ENCODE measurements at places on chromosomes 16 and 17.

- DNase-seq = no peak
Observed at GRCh38 chr16:56869513-56870275, 4.7 kb downstream of the SLC12A3 start.

GRCh38 chr16:84356591-84357116, 11.7 kb upstream of the ATP2C2 start:
- no peak for DNase-seq

GRCh38 chr17:14498812-14499211, 197.9 kb downstream of the HS3ST3B1 start:
- no peak for DNase-seq

GRCh38 chr17:16491131-16491702, 776 bp downstream of the LRRC75A start:
- DNase-seq = no peak

DNA sequence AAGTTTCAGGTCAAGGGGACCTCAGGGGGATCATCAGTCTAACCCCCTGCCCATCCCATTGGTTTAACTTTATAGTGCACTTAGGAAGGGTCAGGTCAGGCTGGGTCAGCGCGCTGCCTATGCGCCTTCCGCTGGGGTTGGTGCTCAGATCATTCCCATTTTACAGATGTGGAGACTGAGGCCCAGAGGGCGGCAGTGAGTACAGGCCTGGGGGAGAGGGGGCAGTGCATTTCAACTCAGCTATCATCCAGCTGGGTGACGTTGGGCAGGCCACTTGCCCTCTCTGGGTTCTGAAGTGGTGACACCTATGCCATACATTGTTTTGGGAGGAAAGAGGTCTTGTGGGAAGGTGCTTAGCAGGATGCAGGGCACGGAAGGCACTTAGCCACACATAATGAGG, 127.8 kb upstream of the CDC42EP4 start:
- DNase-seq = no peak

DNA sequence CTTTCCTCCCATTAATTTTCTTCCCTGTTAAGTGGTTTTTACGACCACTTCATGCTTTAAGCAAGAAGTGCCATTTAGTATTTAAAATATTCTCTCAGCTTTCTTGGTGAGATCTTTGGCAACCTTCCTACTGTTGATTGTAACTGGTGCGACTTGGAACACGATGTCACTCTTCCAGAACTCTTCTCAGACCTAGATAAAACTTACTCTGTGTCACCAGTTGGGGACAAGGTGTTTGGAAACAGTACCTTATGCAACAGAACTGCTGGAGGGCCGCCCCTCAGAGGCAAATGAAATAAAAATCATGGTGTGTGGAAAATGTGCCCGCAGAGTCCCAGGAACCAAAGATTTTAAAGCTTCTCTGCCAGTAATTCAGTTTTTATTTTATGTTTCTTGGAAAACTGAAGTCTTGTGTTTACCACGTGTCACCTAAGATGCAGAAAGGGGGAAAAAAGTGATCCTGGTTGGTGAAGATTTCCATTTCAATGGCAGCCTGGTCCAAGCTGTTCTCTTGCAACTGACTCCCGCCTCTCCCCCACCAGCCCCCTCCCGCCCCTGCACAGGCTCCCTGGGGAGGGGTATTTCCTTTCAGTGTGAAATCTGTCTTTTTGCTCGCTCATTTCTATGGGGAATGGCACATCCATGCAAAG, 7.2 kb upstream of the HSD11B2 start:
- no peak for DNase-seq

GRCh38 chr17:57121308-57122042, 36.4 kb downstream of the AKAP1 start:
- DNase-seq = no peak

DNA sequence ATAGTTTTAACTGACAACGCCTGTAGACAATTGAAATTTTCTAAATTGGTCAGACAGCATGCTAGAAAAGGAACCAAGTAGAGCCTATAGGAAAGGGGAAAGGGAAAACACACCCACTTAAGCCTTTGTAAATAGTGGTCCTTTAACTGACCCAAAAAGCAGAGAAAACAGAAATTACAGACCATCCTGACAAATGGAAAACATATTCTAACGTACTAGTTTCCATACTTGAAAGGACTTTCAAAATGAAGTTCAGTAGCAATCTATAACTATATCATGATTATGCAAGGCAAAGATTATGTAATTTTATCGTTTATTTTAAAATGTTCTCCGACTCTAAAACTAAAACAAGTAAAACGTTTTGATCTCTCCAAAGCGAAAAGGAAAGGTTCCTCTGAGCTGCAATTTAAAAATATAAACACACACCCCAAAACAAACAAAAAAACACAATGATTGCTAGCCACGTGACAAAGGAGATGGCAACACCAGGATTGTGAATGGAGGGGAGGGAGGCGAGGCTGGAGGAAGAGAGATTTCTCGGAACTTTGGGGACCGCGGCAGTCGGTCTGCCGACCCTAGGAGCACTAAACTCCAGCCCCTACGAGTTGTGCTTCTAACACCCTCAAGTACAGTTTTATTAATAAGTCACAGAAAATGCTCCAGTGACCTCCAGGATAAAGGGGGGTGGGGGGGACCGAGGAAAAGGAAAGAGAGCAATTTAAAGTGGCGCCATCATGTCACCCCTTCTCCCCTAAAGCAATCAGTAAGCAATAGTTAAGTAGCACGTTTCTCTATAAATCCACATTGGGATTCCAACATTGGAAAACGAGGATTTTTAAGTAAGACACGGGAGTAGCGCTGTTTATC, 1.7 kb downstream of the KANSL1 start:
- no peak for DNase-seq

GRCh38 chr17:1931844-1932579, 93.1 kb downstream of the RTN4RL1 start:
- no peak for DNase-seq

- no peak for DNase-seq
Observed at GRCh38 chr17:74117999-74118421, 85.5 kb upstream of the RPL38 start.

DNA sequence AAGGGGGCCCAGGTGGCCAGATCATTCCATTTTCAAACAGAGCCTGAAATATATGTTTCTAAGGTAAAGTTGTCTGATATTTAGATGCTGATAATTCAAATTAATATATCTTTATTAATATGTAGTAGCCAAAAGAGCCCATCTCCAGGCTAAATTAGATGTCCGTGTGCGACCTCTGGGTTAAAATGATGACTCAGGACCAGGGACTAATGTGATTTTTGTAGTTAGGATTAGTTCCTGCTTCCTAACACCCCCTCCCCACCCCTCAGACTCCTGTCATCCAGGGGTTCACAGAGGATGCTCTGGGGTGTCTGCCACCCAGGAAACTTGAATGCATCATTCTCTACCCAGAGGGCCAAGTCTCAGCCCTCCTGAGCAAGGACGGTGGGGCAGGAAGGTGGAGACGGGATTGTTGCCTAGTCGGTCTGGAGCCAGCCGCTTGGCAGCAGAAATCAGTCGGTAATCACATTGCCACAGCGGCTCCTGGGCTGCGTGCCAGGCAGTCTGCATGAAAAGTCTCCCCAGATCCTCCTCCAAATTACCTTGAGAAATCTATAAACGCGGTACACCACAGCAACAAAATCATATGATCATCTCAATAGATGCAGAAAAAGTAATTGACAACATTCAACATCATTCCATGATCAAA, 29.8 kb downstream of the CNGB1 start:
- peak; percentile 34 for DNase-seq

DNA sequence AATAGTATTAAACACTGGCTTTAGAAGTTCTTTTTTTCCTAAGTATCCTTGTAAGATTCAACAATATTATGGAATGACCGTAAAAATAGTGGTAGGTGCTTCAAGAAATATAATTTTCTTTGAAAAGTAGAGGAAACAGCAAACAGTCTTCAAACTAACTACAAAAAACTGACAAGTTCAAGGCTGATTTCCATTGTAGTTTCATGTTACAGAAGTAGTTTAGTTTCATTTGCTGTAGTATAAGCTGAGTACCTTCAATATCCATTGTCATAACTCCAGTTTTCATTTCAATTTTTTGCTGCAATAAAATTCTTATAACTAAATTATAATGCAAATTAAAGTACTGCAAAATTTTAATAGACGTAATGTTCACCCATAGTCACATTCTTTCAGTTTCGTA, 19.3 kb downstream of the PHKB start:
- DNase-seq = no peak

- no peak for DNase-seq
Observed at GRCh38 chr17:80986046-80986445, 5.6 kb upstream of the CHMP6 start.

DNA sequence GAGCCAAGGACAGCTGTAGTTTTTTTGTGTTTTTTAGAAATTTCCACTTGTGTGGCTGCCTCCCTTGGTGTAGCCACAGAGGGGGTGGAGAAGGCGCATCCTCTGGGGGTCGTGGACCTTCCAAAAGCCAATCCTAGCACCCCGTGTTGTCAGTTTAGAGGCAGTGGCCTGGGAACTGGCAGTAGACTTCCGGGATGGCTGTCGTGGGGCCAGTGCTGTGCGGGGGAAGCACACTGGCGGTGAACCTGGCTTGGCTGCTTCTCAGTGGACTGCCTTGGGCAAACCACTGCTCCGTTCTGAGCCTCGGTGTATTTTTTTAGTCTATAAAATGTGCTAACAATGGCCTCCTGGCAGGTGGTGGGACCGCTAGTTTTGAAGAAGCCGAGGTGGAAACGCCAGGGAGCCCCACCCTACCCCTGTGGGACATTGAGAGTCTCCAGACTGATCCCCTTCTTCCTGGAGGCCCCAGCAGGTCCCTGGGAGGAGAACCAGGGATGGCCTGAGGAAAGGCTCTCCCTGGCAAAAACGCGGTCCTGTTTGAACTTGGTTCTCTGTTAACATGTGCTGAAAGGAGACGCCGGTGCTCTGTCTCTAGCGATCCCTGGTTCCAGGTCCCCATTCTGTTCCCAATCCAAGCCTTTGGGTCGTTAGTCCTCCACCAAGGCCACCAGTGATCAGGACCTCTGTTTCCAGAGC, 125.7 kb downstream of the CMIP start:
- no peak for DNase-seq

GRCh38 chr17:43900858-43901754, 6.2 kb downstream of the MPP2 start:
- no peak for DNase-seq

DNA sequence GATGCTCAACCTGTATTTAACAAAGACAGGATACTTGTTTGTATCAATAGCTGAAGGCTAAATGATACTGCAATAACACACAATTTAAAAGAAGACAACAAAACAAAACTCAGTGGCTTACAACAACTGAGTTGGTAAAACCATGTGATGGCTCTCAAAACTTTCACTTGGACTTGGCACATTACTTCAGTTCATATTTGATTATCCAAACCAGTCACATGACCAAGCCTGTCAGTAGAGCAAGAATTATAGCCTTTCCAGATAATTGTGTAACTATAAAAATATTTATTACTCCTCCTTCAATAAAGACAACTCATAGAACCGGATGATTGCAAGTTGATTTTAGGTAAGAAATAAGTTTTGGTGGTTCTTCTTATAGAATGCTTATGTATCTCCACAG, 56.8 kb downstream of the NQO1 start:
- DNase-seq = no peak

DNA sequence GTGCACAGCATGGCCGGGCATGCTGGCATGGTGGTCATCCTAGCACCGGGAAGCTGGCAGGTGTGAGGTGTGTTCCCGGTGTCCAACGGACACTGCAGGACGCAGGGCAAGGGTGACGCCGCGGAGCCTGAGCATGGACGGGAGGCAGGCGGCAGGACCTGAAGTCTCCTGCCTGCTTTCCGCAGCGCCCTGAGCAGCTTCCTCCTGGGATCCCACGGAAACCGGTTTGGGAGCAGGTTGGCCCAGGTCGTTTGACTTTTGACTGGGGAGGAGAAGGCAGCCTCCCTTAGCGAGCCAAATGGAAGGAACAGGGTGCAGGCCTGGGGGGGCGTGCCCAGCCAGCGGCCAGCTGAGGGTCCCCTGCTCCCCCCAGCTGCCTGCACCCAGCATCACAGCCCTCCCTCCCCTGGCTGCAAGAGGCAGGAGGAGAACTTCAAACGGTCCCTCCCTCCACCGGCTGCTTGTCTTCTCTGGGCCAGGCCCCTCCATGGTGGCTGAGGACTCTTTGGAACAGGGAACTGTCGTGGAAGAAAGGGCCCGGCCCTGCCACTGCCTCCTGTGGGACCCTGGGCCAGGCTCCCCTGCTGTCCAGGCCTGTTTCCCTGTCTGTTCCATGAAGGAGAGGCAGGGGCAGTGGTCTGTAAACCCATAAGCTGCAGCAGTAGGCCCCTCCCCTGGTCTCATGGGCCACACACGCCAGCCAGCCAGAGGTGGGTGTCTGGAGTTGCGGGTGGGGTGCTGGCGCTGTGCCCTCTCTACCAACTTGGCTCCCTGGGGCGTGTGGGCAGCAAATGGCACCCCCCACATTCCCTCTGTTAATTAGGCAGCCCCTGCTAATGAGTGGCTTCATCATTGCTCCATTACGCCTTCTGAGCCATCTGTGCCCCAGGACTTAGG, 7.8 kb upstream of the ADGRG1 start:
- no peak for DNase-seq

- no peak for DNase-seq
Observed at GRCh38 chr17:57606111-57606875, 138.8 kb downstream of the CCDC182 start.

- no peak for DNase-seq
Observed at GRCh38 chr16:88830258-88830657, 18.5 kb upstream of the APRT start.

GRCh38 chr17:67165201-67165600, 79.8 kb downstream of the HELZ start:
- DNase-seq = no peak

DNA sequence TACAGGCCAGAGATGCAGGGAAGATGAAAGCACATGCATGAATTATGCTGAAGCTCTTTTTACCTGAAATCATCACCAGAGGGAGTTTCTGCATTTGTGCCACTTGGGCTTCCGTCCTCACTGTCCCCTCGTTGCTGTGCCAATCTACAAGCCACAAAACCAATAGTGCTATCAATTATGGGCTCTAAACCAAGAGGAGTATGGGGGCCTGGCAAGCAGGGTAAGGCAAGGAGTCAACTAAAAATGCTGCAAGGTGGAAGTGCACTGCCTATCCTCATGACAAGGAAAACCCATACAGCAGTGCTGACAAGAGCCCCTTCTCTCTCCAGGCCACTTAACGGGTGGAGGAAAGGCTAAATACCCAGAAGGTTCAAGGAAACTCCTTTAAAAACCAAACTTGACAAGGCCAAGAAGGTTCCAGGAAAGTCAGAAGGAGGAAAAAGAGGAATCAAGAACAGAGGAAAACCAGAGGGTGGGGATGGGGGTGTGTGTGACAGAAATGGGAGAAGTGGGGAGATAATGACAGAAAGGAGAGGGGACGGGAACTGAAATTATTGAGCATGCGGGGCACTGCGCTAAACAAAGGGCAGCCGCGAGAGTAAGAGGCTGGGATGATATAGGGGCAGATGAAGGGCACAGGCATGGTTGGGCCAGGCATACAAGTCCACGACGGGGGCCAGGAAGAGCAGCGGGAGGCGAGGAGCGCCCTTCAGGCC, 674 bp downstream of the C17orf75 start:
- no peak for DNase-seq

GRCh38 chr16:25009822-25010221, 5.3 kb downstream of the ARHGAP17 start:
- no peak for DNase-seq

- DNase-seq = no peak
Observed at GRCh38 chr17:30103921-30104320, 12.7 kb upstream of the NSRP1 start.
